ENCODE measurements at places on chromosomes 12 and 14.

GRCh38 chr12:72291175-72291574, 19.0 kb downstream of the TRHDE start:
- no peak for DNase-seq

DNA sequence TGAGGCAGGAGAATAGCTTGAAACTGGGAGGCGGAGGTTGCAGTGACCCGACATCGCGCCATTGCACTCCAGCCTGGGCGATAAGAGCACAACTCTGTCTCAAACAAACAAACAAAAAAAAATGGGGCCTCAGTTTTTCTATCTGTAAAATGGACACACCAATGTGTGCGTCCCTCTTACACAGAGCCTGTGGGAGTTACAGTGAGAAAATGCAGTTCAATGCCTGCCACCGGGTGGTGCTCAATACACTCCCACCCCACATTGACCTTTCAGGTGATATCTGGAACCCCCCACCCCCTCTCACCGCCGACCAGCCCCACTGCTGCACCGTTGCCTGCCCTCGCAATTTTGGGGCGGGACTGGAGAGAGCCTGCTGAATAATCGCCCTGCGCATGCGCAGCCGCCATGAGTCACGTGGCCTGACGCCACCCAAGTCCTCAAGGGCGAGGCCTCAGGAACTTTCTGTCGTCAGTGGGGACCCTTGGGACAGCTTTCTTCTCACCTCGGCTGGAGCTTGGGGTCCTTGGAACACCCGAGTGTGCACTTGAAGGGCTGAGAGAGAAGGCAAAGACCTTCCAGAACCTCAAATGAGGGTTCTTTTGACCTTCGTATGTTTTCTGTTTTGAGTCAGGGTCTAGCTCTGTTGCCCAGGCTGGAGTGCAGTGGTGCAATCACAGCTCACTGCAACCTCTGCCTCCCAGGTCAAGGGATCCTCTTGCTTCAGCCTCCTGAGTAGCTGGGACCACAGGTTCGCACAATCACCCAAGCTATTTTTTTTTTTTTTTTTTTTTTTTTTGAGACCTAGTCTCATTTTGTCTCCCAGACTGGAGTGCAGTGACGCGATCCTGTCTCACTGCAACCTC, 14.6 kb upstream of the CABP1 start:
- no peak for DNase-seq

DNA sequence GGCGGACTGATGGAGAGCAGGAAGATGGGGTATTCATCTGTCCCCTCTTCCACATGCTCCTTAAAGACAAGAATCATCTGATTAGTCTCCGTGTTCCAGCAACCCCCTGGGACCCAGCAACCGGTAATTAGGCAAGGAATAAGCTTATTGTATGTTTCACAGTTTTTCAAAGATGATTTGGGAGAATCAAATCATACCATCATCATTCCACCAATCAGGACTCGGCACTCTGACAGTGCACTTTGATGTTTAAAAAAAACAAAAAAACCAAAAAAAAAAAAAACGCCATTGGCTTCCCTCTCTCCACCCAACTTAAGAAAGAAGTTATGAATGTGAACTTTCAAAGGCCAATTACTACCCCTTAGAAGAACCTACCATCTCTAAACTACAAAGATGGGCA, 1.3 kb upstream of the DYNC1H1 start:
- no peak for DNase-seq

GRCh38 chr14:92224358-92224954, 98.5 kb upstream of the SLC24A4 start:
- DNase-seq = no peak

- DNase-seq = no peak
These were observed 41.4 kb upstream of the EML1 start for GRCh38 chr14:99751539-99752485.

DNA sequence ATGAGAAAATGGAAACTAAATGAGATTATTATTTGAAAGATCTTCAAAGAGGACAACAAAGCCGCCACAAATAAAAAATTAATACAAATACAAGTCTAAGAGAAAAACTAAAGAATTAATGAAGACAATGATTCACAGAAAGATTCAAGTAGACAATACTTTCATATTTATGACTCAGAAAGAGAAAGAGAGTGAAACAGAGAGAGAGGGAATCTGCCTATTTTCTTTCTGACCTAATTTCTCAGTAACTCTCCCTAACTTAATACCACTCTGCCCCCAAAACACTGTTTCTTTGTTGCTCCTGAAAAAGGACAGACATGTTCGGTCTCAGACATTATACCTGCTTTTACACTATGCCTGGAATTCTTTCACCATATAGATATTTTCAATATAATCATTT, 259.1 kb downstream of the SLC6A15 start:
- no peak for DNase-seq
